ENCODE measurements at places on chromosomes 3 and 15.

DNA sequence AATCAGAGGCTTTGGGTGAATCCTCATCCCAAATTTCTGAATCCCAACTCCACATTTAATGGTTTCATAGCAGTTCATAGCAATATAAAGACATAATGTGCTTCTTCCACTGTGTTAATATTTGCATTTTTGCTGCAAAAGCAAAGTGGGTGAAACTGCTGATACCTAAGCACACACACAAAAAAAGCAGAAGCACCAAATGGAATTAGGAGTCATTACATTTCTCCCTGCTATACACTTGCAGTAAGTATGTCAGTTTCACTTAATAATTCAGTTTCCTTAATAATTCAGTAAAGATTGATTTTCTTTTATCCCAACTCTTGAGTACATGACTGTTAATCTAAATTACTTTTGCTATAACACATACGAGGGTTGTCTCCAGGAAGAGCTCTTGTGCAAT is 48.9 kb upstream of the ALCAM start:
- no peak for DNase-seq

GRCh38 chr3:108271626-108272025 is 24.7 kb upstream of the HHLA2 start:
- no peak for DNase-seq

DNA sequence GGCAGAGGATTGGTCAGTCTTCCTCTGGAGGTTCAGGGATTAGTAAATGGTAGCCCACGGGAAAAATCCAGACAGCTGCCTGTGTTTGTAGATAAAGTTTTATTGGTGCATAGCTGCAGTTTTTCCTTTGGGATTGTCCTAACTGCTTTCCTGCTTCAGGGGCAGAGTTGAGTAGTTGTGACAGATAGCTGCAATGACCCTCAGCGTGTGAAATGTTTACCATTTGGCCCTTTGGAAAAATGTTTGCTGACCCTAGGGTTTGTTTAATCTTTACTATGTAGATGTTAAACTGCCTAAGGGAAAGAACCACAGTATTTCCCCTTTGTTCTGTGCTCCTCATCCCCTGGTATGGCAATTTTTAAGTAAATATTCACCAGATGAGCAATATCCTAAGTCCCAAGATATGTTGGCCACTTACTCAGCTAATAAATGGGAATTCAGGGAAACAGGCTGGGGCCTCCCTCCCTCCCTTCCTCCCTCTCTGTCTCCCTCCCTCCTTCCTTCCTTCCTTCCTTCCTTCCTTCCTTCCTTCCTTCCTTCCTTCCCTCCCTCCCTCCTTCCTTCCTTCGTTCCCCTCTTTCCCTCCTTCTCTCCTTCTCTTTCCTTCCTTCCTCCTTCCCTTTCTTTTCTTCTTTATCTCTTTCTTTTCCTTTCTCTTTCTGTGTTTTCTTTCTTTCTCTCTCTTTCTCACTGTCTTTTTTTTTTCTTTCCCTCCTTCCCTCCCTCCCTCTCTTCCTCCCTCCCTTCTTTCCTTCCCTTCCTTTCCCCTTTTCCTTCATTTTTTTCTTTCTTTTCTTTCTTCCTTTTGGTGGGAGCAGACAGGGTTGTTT is 234.6 kb upstream of the BHLHE40 start:
- DNase-seq, result no peak

DNA sequence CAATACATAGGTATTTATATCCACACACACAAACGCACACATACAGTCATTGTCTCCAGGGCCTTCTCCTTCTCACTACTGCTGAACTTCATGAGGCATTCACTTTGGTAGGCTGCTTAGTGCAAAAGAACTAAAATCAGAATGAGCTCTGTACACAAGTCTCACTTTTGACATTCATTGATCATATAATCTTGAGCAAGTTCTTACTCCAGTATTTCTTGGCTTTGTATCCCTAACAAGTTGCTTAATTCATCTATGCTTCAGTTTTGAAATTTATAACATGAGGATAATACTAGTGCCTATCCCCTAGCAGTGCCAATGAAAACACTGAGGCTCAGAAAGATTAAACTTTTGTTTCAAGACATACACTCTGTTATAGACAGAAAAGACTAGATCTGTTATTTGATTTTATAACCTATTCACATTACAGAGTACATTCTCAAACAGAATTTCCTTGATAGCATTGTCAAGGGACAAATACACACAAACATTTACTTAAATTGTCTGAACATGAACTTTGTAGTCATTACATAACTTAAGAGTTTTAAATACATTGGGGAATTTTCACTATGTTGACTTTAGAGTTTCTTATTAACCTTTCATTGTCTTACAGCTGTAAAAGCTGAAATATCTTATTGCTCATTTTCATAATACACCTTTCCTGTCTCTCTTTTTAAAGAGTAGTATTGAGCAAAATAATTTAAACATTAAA is 55.0 kb upstream of the SI start:
- no peak for DNase-seq

- DNase-seq, result no peak
These were observed 24.5 kb upstream of the IDH2 start for GRCh38 chr15:90126596-90127435.

DNA sequence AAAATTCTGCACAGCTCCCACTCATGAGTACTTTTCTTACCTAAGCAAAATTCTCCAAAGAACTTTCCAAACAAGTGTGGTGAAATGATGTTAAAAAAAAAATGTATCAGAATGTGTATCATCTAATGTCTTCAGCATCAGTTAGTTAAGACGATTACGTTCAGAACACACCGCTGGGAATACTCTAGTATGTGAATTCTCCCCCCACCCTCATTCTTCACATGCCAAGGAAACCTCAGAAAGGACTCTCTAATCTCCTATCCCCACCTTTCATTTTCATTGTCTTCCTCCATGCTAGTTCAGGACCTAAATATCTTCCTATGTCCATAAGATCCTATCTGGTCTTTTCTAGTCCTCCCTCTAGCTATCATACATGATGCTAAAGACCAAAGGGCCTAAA is 457.4 kb downstream of the SHQ1 start:
- no peak for DNase-seq

- no peak for DNase-seq
These were observed 25.3 kb upstream of the CORO2B start for GRCh38 chr15:68553314-68553993.

DNA sequence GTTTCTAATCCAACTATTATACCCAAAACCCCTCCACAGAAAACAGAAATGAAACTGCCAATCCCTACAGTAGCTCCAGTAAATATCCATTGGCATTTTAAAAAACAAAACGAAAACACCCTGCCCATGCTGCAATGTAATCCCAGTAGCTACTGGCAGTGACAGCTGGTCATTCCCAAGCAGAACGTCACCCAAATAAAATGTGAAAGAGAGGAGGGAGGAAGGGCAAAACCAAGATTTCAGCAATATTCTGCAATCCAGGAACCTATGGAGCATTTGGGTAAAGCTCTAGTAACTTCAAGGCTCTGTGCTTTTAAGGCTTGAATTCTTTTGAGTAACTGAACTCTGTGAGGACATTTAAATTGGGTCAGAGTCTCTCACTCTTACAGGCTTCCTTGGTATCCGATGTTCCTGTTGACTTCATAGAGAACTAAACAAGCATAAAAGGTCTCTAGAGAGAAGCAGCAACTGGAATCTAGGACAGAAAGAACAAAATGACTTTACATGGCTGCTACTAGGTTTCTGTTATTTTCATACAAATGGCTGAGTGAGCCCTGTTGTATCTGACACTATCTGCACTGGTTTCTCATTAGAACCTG is 136.2 kb downstream of the TNIK start:
- DNase-seq, result no peak

DNA sequence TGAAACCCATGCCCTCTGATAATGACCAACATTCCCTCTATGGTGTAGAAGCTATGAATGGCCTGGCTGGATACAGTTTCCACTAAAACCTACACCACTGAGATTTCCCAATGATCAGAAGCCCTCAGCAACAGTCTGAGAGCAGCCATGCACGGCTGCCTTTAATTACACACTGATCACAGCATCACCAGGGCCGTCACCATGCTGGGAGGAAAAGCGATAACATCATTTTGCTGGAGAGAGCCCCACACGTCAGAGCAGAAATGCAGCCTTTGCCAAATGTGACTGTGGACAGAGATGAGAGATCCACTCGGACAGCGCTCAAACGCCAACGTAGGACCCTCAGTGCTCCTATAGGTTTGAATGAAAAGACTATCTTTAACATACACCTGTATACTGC is 135.0 kb downstream of the XXYLT1 start:
- DNase-seq, result no peak

DNA sequence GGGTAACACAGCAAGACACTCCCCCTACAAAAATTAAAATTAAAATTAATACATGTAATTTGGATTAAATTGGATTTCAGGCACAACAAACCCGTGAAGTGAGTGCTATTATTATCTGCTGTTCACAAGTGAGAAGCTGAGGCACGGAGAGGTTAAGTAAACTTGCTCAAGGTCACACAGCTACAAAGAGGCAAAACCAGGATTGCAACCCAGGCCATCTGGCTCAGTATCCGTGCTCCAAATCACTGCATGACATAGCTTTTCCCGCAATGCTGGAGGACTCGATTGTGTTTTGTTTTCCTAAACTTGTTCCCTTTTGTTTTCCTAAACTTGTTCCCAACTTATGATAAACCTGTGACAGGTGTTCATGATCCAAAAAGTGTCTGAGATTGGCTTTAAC is 19.9 kb upstream of the C15orf39 start:
- no peak for DNase-seq

- DNase-seq, result no peak
These were observed 5.9 kb downstream of the EHD4 start for GRCh38 chr15:41966414-41966812.

DNA sequence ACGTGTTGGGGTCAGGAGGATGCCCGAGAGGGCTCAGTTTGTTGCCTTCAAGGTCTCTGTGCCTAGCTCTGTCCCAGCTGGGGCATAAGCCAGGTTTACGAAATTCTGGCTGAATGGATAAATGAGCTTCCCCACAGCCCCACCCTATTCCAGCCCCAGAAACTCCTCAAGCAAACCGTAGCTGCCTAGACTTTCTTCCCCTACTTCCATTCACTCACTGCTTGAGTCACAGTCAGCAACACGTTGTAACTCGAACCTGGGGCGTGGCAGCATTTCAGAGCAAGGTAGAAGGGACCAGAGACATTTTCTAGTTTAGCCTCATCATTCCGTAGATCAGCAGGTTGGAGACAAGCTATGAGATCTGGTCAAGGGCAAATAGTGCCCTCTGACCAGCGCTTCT is 24.2 kb downstream of the NMNAT3 start:
- DNase-seq, result no peak

Measured in stimulated activated CD8-positive, alpha-beta memory T cell treated with anti-CD3 and anti-CD28 coated beads, Interleukin-2, amount 100 ng/mL, for 48 hours (primary cell).